ENCODE measurements at places on chromosomes 2 and 18.
A peak's percentile ranks its signal among the peaks of the same experiment; 100 is the strongest.

DNA sequence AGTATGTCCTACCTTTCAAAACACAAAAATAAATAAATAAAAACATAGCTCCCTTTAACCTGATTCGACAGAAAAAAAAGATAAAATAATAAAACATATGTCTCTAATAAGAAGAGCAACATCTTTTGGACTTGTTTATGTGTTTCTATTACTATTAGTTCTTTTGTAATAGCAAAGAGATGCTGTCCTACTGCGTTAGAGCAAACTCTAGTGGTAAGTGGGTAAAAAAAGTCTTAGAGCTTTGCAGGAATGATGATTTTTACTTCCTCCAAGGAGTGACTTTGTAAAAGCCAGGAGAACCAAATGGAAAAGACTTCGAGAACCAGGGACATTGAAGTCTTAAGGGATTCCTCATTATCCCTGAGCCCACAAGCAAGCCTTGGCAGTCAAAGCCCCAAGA lies 450.1 kb downstream of the METTL4 start:
- ATAC-seq = no peak

- ATAC-seq = no peak
Measured at GRCh38 chr18:58716060-58716756, 44.9 kb downstream of the MALT1 start.

DNA sequence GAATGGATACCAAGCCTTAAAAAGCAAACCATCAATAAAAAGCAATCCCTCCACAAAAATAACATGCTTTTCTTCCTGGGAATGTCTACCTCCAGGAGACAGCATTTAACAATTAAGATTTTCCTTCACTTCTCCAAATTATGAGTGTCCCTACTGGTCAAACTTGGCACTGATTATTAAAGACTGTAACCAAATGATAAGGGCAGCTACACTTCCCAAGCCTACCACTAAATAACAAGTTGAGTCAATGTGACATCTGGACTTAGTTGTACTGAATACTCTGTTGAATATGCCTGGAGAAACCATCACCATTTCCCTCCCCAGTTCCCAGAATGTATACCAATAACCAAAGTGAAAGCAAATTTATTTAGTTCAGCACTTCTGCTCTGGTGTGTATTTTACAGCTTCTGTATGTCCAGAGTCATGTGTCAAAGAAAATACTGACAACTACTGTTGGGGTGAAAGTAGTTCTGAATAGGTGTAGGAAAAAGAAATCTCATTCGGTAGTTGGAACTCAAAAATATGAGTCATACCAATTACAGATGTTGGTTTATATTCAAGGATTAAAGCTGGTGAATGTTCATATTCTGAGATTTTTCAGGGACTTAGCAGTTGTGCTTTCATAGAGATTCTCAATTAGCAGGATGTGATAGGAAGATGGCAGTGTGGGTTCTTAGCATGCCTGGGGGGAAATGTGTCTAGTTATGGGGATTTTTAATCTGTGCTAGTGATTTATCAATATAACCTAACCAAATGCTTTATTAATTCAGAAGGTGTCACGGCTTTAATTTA lies 1291.6 kb upstream of the GYPC start:
- no peak for ATAC-seq

GRCh38 chr18:43596105-43596712 lies 318.9 kb upstream of the SYT4 start:
- peak; percentile 95 for ATAC-seq

All from SK-N-SH treated with all-trans-retinoic acid at 6 μM for 48 hours (cell line).